NCI-H1694 treated with DMSO at 0.1 percent for 48 hours (cell line): ENCODE measurements at places on chromosomes 3 and 15.

GRCh38 chr3:1766384-1766783, 332.3 kb upstream of the CNTN4 start:
- no peak for DNase-seq

DNA sequence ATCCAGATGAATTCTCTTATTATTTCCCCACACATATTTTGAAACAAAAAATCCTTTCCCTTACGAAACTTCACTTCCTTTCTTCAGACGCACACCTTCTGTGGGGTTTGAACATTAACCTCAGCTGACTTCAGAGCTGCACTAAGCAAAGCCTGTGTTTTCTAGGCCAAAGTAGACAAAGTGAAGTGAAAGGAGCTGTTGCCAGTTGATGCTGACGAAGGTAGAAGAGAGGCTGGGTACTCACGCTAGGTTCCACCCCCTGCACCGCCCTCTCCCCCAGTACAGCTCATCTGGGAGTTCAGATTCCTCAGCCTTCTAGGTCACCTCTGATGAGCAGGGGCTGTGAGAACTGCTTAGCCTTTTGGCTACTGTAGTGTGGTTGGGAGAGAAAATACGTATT, 24.1 kb downstream of the DUT start:
- DNase-seq: no peak

- no peak for DNase-seq
Observed at GRCh38 chr15:100642950-100643338, 40.6 kb downstream of the ASB7 start.

GRCh38 chr3:52534281-52535183, 875 bp upstream of the NT5DC2 start:
- DNase-seq: peak; percentile 11

DNA sequence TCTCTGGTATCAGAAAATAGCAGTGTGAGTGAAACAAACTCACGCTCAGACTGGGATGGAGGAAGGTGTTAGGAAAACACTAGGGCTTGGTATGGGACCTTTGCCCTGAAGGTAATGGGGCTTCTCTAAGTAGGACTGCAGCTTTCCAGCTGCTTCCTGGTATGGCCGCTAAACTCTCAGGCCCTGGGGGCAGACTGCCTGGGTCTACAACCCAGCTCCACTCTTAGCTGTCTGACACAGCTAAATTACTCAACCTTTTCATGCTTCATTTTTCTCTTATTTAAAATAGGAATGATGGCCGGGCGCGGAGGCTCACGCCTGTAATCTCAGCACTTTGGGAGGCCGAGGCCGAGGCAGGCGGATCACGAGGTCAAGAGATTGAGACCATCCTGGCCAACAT, 5.2 kb upstream of the YEATS2 start:
- DNase-seq: no peak

DNA sequence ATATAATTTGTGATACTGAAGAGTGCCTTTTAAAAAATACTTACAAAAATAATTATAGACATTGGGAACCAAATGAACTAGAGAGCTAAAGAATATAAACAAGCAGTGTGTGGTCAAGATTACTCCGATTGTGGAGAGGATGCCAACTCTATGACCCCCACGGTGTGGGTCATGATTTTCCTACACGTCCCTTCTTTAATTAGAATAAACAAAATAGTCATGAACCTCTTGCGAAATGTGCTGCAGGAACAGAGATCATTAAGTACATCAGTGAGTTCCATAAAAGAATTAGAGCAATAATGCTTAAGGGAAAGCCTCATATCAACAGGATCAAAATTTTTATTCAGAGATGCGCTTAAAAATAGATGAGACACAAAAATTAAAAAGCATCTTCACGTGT, 476.6 kb upstream of the ROBO1 start:
- no peak for DNase-seq

- no peak for DNase-seq
Observed at GRCh38 chr15:60005352-60006202, 1.5 kb downstream of the FOXB1 start.

- DNase-seq: peak; percentile 54
Observed at GRCh38 chr15:82571722-82572222, 31.5 kb upstream of the RPS17 start.

DNA sequence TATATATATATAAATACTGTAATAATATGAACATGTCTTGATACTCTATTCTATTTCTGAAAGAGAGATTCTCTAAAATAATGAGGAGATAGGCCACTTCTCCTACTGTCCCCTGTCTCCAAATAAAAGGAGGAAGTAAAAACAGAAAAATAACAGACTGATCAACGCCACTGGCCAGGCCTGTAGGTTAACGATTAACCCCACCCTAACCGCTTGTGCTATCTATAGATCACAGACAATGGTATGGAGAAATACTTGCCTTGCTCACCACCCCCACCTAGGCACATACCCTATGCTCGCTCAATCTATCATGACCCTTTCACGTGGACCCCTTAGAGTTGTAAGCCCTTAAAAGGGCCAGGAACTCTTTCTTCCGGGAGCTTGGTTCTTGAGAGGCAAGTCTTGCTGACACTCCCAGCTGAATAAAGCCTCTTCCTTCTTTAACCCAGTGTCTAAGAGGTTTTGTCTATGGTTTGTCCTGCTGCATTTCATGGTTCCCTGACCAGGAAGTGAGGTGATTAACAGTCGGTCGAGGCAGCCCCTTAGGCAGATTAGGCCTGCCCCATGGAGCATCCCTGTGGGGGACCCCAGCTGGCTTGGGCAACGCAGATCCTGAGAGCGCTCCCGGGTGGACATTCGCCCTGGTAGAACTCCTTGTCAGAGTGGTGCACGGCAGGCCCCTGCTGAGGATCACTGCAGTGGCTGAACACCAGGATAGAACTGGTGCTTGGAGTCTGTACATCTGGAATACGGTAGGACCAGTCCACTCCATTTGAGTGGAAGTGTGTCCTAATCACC, 521.8 kb upstream of the CNTN3 start:
- no peak for DNase-seq

- no peak for DNase-seq
Observed at GRCh38 chr3:42398080-42398479, 12.3 kb downstream of the LYZL4 start.

GRCh38 chr15:41984622-41985021, 12.3 kb upstream of the EHD4 start:
- DNase-seq: no peak
